ENCODE measurements at places on chromosomes 11 and 22.

- DNase-seq = no peak
Observed at GRCh38 chr22:27876684-27877083, 42.4 kb downstream of the PITPNB start.

DNA sequence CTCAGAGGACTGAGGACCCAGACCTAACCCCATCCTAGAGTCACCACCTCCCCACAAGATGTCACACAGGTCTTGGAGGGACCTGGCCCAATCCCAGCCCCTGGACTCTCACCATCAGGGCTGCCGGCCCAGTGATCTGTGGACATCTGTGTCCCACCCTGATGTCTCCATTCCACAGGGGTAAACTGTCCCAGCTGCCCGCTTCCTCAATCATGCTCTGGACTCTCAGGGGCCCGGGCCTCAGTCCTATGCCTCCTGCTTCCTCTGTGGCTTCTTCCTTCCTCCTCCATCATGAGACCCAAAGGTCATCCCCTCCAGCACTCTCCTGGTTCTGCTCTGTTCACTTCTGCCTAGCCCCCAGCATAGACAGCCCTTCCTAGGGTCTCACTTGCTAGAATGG is 32.2 kb downstream of the ARAP1 start:
- DNase-seq = no peak

- DNase-seq = no peak
Observed at GRCh38 chr11:86134580-86135318, 65.9 kb upstream of the PICALM start.

DNA sequence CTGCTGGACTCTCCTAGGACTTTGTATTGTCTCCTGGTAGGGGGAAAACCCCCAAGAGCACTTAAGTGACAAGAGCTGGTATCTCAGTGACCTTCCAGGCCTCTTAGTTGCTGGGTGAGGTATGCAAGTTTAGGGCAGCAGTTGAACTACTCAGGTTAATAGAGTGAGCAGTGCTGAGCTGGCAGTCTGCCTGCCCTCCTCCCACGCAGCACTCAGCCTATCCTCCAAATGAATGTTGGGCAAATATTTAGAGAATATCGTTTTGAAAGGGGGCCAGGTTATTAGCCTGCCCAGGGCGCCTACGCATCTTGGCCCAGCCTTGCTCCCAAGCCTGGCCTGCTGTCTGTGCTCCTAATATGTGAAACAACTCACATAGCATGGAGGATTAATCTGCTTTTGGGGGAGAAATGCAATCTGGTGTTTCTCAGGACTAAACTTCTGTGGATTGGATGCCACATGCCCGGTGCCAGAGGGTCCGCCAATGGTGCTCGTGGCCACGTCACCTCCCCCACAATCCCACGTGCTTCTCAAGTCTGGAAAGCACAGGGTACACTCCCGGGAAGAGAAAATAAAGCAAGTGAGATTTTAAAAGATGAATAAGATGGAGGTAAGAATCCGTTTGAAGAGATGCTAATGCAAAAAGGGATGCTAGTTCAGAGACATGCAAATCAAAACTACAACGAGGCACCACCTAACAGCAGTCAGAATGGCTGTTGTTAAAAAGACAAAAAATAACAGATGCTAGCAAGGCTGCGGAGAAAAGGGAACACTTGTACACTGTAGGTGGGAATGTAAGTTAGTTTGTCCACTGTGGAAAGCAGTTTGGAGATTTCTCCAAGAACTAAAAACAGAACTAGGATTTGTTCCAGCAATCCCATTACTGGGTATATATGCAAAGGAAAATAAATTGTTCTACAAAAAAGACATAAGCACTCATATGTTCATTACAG is 67.7 kb downstream of the SPON1 start:
- no peak for DNase-seq

DNA sequence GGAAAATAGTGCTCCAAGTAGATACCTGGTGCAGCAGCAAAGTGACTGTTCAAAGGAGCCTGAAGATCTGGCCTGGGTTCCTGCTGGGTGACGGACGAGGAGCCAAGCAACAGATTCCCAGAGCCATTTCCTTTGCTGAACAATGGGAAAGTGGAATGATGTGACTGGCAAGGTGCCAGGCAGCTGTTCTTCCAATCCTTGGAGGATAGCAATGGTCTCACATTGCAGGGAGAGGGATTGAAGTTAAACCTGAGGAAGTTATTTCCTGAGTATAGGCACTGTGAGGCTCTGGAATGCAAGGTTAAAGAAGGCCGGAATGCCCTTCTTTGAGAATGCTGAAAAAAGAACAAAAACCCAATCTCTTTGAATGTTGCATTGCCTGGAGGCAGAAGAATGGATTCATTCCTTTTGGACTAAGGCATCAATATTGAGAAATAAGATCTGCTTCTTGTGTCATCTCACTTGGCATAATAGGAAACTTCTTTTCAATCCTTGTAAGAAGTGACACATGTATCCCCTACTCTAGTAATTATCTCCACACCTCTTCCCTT is 223.8 kb downstream of the BLID start:
- no peak for DNase-seq

GRCh38 chr11:95153857-95154246 is 64.2 kb downstream of the ENDOD1 start:
- no peak for DNase-seq

DNA sequence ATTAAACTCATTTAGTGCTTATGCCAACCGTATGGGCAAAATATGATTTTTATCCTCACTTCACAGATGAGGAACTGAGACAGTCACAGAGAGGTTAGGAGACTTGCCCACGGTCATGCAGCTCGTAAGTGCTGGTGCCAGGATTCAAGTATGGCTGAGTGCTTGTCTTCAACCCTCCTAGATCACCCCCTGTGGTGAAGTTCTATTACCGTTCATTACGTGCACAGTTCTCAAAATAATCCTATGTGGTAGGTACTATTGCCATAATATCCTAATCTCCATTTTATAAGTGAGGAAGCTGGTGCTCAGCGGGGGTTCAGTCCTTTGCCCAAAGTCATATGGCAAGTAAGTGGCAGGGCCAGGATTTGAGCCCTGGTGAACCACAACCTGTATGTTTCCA is 1.5 kb downstream of the MIEF1 start:
- DNase-seq = no peak
